ENCODE measurements at places on chromosomes 6 and 20. TPM values are rescaled to one million over a fixed set of nuclear protein-coding genes. Genes with fewer than 3 reads are reported as not detected.

The TTBK1 gene
- total RNA-seq, result 0.07 TPM

The DEFB124 gene
- total RNA-seq, result not detected

The MED20 gene
- 6.4 TPM for total RNA-seq

The ENPP1 gene
- 1.8 TPM for total RNA-seq

The SLPI gene
- 3,478 TPM for total RNA-seq

The MRAP2 gene
- 0.57 TPM for total RNA-seq

The LIN28B gene
- total RNA-seq, result 0.49 TPM

The TMEM74B gene
- 85.9 TPM for total RNA-seq

The VSX1 gene
- total RNA-seq, result not detected

The CALHM5 gene
- total RNA-seq, result 1.0 TPM

The OPRL1 gene
- total RNA-seq, result 3.1 TPM

The MLN gene
- total RNA-seq, result not detected
